Glomerular endothelial cell (primary cell): ENCODE measurements at places on chromosomes 3 and 15. TPM values are rescaled to one million over a fixed set of nuclear protein-coding genes. Genes with fewer than 3 reads are reported as not detected.

PTPRG gene
- 25.0 and 30.5 TPM in 2 replicates for total RNA-seq

DNA sequence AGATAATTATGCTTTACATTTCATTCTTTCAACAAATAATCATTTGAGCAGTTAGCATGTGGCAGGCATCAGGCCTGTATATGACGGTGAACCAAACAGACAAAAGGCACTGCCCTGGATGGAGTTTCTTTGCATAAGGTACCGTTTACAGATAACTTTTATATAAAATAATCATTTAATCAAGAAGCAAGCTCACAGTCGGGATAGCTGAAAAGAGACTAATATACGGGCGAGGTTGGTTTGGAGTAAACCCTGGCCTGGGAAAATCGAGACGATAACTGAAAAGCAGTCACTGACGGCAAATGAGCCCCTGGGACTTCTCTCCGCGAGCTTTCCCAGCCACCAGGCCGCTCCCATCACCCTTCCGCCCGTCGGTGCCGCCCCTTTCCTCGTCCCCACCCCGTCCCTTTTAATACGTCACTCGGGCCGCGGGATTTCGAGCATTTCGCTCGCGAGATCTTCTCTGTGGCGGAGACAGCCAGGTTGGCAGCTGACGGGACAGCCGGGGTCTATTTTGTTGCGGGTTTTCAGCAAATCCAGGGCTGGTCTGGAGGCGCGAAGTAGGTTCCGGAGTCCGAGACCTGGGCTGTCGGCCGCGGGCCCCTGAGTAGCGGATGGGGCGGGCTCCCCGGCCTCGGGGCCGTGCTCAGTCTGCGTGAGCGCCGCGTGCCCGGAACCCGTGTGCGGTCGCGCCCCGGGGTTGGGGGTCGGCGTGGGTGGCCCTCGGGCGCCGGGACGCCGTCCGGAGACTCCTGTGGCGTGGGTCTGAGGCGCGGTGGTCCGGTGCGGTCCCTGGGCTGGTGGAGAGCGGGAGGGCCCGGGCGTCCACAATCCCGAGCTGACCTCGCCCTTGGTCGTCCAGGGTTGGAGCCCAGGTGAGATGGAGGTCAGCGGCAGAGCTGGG is at the start of gene NMD3:
NMD3 (plus strand) TSS at position 462 of the 904 bp plus-strand sequence. CDS start 703 bp downstream, outside the sequence.
- DNase-seq: peak; percentile 71

- no peak for DNase-seq
Observed at GRCh38 chr3:12840591-12841148, 695 bp downstream of the RPL32 start.

TUSC7 gene
- not detected in 2 replicates for total RNA-seq

DNA sequence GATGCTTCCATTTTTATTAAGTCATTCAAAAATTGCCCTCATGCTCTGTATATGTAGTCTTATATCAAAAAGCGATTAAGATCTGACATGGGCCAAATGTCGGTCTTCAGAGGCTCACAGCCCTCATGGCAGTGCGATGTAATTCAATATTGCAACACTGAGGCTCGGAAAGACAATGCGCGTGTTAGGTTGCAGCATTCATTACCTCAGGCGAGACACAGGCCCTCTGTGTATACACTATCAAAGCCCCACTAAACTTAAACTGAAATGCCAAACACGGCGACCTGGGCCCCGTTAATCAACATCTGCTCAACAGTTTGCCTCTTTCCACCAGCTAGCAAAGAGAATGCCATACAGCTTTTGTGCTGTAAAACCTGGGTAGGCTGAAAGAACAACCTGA is 413.4 kb downstream of the ERC2 start:
- DNase-seq: no peak

DNA sequence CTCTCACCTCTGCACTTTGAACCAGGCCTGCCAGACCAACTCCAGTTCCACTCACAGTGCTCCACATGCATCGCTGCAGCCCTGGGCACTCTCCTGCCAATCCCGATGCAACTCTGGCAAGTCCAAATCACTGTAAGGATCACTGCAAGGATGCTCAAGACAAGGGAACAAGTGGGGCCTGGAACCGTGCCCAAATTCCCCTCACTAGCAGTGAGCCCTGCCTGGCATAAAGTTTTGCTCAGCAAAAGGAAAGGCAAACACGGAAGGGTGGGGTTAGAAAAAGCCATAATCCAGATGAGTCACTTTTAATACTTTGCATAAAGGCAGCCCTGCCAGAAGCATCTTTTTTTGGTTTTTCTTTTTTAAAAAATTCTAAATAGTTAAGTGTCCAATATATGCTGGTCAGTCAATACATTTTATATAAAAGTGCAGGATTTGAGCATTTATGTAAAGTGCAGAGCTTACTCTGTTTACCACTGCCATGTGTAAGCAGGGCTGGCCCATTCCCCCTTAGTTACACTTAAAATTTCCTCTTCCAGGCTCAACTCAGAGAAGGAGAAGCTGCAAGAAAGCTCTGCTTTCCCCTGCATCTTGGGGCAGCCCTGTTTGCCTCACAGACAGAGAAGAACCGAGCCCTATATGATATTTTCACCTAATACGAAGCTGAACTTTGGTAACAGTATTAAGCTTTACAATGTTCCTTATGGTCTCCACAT is 102.2 kb downstream of the CD47 start:
- no peak for DNase-seq

GRCh38 chr3:112319516-112320276 is 13.3 kb upstream of the CD200 start:
- no peak for DNase-seq

- DNase-seq: no peak
Observed at GRCh38 chr3:89173546-89173945, 66.1 kb downstream of the EPHA3 start.

DNA sequence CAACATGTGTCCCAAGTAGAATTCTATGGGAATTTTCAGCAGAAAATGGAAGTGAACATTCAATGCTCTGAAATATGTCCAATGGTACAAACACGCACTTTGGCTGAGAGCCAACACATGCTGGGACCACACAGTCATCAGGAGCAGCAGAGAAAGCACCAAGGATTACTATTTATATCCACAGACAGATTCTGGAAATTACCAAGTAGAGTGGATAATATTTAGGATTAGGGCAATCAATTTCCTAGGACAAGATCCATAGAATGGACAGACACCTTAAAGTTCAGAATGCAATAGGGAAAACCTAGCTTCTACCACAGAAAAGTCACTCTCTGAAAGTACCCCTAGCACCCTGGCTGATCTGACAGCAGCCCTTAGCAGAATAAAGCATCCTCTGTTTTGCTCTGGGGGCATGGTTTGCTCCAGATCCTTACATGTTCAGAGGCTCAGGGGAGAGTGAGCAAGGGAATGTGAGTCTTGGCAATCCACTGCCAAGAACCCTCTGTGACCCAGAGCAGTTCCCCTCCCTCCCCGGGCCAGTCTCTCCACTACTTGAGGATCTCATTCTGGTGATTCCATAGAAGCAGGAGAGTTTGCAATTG is 206.0 kb upstream of the WNT5A start:
- DNase-seq: no peak
